HL-60 (cell line): ENCODE measurements at places on chromosomes 4 and X.

DNA sequence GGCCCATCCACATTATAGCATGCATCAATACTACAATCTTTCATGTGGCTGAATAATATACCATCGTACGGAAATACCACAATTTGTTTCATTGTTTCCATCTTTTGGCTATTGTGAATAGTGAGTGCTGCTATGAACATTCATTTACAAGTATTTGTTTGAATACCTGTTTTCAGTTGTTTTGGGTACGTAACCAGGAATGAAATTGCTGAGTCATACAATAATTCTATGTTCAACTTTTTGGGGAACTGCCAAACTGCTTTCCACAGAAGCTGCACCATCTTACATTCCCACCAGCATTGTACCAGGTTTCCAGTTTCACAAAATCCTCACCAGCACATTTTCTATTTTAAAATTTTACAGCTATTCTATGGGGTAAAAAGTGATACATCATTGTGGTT lies 28.5 kb upstream of the MANBA start:
- peak; percentile 19 for DNase-seq

DNA sequence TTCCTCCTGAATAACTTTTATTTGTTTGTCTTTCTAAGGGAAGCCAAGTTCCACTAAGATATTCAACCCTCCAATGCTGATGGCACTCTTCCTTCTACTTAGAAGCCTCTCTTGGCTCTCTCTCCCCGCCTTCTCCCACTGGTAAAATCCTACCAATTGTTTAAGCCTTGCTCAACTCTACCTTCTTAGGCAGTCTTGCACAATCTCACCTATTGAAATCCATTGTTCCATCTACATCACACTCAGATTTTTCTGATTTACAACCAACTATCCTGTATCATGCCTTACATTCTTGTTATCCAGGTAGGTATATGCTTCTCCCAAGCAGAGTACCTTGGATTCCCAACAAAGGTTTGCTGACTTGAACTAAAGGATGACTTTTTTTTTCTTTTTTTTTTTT lies 69.1 kb downstream of the NR3C2 start:
- DNase-seq: no peak

GRCh38 chrX:82218361-82218760 lies 1016.5 kb downstream of the SH3BGRL start:
- peak; percentile 47 for DNase-seq

- no peak for DNase-seq
These were observed 1028.2 kb downstream of the PCDH7 start for GRCh38 chr4:31748382-31748781.

DNA sequence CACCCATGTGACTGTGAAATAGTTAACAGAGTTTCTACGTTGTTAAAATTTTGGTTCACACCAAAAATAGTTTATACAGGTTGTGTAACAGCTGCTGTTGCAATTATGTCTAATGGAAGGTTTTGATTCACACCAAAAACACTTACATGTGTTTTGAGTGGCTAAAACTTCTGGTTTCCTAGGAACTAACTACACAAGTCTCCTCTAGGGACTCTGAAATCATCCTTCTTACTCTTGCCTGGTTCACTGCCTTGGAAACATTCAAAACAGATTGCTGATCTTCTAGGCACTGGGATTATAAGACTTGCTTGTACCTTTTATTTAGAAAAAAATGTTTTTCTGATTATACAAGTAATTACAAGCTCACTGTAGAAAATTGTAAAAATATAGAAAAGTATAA lies 14.9 kb upstream of the MORC4 start:
- no peak for DNase-seq

DNA sequence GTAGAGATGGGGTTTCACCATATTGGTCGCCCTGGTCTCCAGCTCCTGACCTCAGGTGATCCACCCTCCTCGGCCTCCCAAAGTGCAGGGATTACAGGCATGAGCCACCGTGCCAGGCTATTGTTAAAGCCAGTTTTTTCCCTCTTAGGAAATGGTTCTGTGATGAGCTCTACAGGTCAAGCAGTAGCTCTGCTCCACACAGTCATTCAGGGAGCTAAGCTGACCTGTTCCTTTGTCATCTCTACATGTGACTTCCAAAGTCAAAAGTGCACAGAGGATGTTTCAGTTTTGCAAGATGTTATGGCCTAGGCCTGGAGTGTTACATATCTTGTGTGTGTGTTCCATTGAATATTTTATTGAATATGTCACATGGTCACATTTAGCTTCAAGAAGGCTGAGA lies 11.4 kb downstream of the MCUB start:
- no peak for DNase-seq

DNA sequence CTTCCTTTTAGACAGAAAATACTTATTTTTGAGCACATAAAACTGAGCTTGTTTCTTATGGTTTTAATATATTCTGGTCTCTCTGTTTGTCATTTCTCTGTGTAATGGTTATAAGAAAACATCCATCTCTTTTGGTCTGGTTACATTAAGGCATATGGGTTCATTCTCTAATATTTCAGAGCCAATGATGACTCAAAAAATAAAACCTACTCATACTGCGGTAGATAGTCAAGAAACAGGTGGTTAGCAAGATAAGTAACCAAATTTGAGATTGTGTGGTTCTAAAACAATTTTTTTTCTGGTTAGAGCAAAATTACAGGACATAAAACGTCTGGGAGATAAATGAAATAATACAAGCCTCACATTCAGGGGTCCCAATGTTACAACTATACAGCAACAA lies 654.5 kb downstream of the STIM2 start:
- DNase-seq: no peak

- no peak for DNase-seq
These were observed 1.2 kb upstream of the HSD17B11 start for GRCh38 chr4:87392183-87392582.

DNA sequence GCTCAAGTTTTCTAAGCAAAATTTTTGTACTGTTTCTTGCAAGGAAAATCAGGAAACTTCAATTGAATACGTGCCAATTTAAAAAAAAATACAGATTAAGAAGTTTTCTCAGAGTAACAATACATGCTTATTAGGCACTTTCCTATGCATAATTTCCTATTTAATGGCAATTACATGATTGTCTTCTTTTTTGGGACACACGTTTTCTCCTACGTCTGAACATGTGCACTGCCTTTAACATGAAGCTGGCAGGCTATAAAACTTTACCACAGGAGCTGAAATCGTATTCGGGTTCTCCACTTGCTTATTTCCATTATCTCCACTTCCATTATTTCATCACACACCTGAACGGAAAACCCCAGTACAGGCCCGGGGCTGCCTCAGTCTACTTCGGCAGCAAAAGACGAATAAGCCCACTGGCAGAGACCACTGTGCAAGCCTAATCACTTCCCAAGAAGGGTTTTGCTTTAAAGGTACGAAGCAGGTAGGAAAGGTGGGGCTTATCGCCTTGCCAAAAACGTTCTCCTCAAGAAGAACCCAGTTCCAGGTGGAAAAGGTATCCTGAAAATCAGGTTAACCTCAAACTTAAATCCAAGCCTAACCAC lies 575 bp downstream of the RCHY1 start:
- no peak for DNase-seq
